ENCODE measurements at places on chromosomes 13 and 19. TPM values are rescaled to one million over a fixed set of nuclear protein-coding genes. Genes with fewer than 3 reads are reported as not detected.

DNA sequence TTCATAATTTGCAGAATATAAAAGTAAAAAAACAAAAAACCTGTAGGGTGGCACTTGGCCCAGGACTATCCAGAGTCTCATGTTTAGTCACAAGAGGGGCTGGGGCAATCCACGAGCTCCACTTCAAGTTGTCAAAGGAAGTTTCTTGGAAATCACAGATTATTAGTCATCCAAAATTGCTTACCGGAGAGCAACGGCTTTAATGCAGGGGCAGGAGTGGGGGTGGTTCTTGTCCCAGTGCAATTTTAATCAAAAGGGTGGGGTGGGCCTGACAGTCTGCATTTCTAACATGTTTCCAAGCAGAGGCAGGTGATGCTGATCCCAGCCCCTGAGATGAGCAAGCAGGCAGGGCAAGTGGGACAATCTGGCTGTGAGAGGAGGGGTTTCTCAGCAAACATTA, 233.9 kb downstream of the ABCC4 start:
- DNase-seq: no peak

DNA sequence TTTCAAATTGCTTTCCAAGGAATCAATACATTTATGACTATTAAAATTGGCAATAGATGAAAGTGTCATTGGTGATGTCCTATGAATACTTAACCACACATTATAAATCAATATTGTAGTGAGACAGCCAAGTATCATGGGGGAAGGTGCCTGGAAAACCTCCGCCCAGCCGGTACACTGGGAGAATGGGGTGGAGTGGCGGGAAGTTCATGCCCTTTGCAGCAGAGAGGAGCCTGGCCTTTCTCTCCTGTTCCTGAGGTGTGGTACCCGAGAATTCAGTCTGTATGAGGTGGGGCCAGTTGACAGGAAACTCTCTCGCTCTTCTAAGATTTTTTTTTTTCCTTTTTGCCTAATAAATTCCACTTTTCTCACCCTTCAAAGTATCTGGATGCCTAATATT, 25.4 kb upstream of the ABCC4 start:
- no peak for DNase-seq

ZNF610 gene
- 1.3 TPM for total RNA-seq

DNA sequence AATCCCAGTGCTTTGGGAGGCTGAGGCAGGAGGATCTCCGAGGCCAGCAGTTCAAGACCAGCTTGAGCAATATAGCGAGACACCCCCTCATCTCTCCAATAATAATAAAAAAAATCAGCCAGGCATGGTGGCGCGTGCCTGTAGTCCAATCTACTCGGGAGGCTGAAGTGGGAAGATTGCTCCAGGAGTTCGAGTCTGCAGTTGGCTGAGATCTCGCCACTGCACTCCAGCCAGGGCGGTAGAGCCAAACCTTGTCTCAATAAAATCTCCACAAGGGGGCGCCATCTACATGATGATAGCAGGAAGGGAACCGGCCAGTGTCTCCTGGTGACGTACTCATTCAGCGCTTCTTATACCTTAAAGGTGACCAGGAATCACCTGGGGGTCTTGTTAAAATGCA, 13.6 kb upstream of the C5AR1 start:
- peak; percentile 53 for DNase-seq

- DNase-seq: no peak
These were observed 251.3 kb downstream of the SHISA2 start for GRCh38 chr13:25800523-25800922.

All from uterus (tissue), 4 donors.